Stimulated activated CD8-positive, alpha-beta memory T cell treated with anti-CD3 and anti-CD28 coated beads, Interleukin-4, amount 100 ng/mL, for 1 hour (primary cell): ENCODE measurements at places on chromosomes 11 and 22.

DNA sequence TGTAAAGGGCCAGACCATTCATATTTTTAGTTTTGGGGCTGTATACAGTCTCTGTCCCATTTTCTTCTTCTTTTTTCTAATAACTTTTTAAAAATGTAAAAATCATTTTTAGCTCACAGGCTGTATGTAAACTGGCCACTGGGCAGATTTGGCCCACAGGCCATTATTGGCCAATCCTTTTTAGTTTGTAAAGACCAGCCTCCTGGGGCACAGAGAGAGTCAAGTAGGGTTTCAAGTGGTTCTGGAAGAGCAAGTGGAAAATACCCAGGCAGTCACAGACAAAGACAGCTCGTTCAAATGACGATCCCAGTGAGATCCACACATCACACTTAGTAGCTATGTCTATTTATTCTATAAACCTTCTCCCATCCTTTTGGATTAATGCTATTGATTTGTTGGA, 150.2 kb upstream of the ARHGAP20 start:
- DNase-seq, result no peak

GRCh38 chr11:114281388-114281956, 14.7 kb upstream of the NNMT start:
- no peak for DNase-seq

DNA sequence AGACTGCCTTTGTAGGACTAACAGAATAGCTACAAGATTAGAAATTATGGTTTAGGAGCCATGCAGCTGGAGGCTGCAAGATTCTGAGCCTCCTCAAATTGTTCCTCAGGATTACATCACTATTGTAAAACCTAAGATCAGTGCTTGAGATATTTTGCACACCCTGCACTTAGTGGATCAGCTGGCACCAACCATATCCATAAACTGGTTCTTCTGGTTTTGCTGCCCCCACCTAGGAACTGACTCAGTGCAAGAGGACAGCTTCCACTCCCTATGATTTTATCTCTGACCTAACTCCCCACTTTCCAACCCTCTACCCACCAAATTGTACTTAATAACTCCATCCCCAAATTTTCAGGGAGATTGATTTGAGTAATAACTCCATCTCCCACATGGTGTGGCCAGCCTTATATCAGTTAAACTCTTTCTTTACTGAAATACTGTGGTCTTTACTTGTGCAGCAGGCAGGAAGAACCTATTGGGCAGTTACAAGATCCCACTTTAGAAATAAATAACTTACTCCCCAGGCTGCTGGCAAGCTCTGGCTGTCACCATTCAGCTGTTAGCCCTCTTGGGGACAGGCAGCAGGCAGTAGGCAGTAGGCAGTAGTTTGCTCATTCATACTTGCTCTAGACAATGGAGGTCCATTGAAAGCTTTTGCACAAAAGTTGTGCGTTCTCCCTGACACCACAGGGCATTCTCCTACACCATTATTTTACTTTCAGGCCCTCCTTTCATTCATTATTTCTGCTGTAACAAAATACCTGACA, 119.0 kb downstream of the SLC17A6 start:
- no peak for DNase-seq

GRCh38 chr11:122820158-122820557, 18.1 kb upstream of the CRTAM start:
- DNase-seq, result no peak

DNA sequence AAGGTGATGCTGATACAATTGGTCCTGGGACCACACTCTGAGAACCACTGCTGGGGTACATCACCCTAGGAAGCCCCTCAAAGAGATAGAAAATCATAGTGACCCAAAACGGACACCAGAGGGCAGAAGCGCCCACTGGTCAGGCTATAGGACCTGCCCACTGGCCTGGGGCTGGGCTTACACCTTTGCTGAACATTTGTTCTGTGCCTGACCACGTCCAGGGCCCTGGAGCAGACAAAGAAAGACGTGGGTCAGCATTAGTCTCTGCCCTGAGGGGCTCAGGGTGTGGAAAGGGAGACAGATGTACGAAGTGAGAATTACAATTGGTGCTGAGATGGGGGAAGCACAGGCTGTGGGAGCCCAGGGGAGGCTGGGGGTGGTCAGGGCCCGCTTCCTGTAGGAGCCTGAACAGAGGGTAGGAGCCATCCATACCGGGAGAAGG, 14.4 kb upstream of the SERPINH1 start:
- no peak for DNase-seq

DNA sequence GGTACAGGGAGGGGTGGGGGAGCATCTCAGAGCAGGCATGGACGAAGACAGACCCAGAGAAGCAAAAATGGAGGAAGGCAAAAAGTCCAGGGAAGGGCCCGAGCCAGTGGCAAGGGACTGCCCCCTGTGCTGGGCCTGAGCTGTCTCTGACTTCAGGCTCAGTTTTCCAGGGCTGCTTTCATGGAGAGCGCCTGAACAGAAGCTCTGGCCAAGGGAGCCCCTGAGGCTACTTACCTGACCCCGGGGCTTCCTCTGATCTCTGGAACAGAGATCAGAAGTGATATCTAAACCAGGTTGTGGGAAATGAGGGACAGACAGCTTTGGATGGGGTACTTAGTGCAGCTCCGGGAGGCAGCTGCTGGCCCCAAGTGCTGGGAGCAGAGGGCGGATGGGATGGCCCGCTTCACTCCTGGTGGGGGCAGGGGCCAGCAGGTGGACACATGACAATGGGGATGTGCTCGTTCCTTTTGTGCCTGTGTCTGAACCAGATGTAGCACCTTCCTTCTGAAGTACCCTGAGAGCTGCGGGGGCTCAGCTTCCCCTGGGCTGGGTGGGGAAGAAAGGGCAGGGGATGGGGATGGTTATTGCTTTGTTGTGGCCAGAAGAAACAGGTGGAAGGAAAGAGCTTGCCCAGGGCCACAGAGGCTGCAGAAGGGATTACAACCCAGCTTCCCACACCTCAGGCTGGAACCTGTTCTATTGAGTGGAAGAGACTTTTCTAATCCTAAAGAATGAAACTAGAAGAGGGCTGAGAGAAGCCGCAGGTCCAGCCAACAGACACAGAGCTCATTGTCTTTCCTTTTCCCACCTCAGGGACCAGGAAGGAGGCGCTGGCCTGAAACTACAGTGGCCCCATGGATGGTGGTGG, 5.7 kb downstream of the LRRC10B start:
- no peak for DNase-seq

DNA sequence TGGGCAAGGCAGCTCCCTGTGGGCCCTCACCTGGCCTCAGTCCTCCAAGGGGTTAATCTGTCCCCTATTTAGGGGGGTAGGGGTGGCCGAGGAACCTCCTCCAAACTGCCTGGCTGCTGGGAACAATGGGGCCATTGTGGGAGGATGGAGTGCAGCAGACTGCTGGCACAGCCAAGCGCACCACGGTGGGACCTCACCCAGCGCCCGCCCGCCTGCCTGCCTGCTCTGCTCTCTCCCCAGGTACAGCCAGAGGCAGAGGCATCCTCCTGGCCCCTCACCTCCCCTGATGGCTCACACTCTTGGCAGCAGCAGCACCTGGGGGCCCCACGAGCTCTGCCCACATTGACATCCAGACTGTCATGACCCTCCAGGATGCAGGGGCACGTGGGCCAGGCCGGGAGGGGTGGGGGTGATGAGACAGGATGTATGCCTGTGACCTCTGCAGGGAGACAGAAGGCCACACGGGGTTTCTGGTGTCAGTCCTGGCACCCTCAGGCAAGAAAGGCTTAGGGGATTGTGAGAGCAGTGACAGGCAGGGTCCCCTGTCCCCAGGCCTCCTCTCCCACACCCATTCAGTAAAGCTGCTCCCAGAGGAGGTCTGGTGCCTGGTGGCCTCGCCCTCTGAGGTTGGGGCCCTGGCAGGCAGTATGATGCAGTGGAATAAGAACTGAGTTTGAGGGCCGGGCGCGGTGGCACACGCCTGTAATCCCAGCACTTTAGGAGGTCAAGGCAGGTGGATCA, 11.4 kb downstream of the BCL9L start:
- no peak for DNase-seq

DNA sequence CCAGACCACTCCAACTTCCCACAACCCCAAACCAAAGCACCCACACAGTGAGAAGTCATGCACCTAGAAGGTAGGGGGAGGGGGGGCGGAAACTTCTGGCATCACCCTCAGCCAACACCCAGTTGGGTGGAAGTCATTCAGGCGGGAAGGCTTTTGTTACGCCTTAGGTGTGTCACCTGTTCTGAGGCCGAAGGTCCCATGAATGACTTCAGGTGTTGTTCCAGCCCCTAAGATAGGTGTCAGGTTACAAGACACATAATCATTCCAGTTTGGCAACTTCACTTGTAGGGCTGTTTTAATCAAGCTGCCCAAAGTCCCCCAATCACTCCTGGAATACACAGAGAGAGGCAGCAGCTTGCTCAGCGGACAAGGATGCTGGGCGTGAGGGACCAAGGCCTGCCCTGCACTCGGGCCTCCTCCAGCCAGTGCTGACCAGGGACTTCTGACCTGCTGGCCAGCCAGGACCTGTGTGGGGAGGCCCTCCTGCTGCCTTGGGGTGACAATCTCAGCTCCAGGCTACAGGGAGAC, at the start of gene TMPRSS4:
TSS of gene TMPRSS4 (plus strand) at position 325 of the 528 bp plus-strand sequence. CDS start 225 bp downstream, outside the sequence.
- DNase-seq, result no peak

GRCh38 chr11:107713009-107713408, 1.2 kb upstream of the SLN start:
- no peak for DNase-seq

DNA sequence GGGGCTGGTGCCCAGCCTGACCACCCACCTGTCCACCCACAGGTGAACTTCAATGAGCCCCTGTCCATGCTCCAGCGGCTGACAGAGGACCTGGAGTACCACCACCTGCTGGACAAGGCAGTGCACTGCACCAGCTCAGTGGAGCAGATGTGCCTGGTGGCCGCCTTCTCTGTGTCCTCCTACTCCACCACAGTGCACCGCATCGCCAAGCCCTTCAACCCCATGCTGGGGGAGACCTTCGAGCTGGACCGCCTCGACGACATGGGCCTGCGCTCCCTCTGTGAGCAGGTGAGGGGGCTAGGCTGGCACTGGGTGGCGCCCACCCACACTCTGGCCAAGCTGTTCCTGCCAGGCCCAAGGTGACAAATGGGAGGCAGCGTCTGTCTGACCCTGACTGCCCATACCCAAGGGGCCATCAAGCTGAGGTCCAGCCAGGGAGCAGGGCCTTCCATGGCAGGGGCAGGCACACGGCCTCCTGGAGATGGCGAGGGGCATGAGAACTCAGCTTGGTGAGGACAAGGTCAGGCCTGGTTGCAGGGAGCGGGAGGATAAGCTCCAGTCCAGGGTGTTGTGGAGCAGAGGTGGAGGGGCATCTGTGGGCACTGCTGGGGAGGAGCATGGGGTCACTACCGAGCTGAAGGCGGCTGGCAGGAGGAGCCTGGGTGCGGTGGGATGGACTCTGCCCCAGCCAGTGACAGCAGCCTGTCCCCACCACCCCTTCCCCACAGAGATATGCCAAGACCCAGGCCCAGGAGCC, 77.7 kb downstream of the MORC2 start:
- no peak for DNase-seq

- DNase-seq, result no peak
Measured at GRCh38 chr11:60084631-60085273, 3.7 kb upstream of the MS4A2 start.

GRCh38 chr22:49344656-49345055, 483.0 kb downstream of the BRD1 start:
- no peak for DNase-seq

DNA sequence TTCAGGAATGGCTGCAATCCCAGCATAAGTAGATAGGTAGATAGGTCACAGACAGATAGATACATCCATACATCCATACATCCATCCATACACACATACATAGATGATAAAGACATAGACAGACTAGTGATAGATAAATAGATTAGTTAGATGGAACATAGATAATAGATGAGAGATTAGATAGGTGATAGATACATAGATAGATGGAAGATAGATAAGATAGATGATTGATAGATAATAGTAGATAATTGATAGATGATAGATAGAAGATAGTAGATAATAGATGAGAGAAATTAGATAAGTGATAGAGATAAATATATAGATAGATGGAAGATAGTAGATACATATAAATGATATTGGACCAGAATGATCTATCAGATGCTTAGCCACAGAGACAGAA, 28.3 kb upstream of the LRRC55 start:
- DNase-seq, result no peak

DNA sequence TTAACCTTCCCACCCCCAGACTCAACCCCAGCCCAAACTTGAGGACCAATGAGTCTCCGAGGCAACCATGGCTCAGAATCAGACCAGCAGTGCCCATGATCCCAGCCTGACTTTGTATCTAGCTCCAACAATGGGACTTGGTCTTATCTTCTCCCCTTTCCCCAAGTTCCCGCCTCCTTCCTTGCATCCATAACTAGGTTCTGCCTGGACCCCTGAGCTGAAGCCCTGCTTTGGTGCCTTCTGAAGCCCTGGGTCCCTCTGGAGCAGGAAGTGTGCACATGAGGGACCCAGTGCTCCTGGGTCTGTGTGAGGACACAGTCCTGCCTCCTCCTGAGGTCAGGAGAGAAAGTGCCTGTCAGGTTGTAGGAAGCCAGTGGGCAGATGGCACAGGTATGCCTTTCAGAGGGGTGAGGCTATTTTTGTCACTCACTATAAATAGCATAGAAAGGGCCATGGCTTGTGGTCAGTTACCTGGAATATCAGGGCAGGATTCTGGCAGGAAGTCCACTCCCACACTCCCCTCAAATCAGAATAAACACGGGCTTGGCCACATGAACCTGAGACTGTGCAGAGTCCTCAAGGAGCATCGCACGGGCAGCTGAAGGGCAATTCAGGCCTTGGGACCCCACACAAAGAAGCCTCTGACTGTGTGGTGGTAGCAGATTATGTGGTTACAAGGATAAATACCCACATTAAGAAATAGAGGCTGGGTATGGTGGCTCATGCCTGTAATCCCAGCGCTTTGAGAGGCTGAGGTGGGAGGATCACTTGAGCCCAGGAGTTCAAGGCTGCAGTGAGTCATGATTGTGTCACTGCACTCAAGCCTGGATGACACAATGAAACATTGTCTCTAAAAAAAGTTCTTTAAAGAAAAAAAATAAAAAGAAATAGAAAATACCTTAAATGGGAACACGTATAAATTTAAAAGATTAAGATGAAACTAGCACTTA, 27.4 kb downstream of the RCN1 start:
- DNase-seq, result no peak

- no peak for DNase-seq
Measured at GRCh38 chr11:19241260-19242178, 774 bp upstream of the E2F8 start.

DNA sequence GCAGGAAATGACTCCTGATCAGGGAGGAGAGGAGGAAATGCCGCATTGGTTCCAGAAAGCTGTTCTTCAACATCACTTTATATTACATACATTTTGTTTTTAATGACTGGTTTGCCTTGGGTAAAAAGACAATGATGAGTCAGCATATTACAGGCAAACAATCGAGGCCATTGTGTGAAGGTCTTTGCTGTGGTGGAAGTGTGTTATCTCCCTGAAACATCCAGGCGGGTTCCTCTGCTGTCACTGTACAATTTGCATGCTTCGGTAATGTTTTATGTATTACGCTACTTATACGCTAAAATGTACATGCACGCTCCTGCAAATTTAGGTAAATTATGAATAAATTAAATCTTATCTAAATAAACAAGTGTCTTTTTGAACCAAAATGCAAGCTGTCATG, 161.1 kb downstream of the KIRREL3 start:
- DNase-seq, result no peak

- DNase-seq, result no peak
Measured at GRCh38 chr11:12995188-12995587, 13.9 kb upstream of the RASSF10 start.

GRCh38 chr22:46073683-46074504, 76.4 kb upstream of the PPARA start:
- no peak for DNase-seq

GRCh38 chr11:33387581-33387980, 130.4 kb downstream of the HIPK3 start:
- DNase-seq, result no peak

GRCh38 chr11:69166218-69167115, 10.7 kb downstream of the SMIM38 start:
- no peak for DNase-seq
